ENCODE measurements at places on chromosomes 12 and 14.

GRCh38 chr12:87086118-87086891 is 830.1 kb upstream of the MGAT4C start:
- no peak for DNase-seq

DNA sequence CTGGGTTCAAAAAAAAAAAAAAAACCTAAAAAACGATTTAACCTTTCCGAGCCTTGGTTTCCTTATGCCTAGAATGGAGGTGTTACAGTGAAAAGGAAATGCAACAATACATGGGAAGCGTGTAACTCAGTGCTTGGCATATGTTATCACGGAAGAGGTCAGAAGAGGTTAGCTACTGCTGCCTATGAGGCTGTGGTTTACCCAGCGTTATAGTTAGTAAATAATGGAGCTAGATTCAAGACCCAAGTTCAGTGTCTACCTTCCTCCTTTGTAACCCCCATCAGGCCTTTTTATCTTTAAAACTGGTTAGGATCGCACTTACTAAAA is 839 bp downstream of the IFT43 start:
- DNase-seq = no peak

- DNase-seq = no peak
These were observed 62.8 kb downstream of the HRK start for GRCh38 chr12:116818341-116818856.

- no peak for DNase-seq
These were observed 112.6 kb downstream of the CCDC60 start for GRCh38 chr12:119447126-119447525.

GRCh38 chr12:65275627-65276026 is 2.9 kb upstream of the MSRB3 start:
- DNase-seq = no peak

- no peak for DNase-seq
These were observed 132.2 kb downstream of the MON2 start for GRCh38 chr12:62598846-62599245.

All from left forelimb (tissue), 1 donor.